LoVo (cell line): ENCODE measurements at places on chromosomes 1 and 21.

- peak; percentile 2 for DNase-seq
These were observed 184.8 kb downstream of the BRINP2 start for GRCh38 chr1:177355575-177355974.

DNA sequence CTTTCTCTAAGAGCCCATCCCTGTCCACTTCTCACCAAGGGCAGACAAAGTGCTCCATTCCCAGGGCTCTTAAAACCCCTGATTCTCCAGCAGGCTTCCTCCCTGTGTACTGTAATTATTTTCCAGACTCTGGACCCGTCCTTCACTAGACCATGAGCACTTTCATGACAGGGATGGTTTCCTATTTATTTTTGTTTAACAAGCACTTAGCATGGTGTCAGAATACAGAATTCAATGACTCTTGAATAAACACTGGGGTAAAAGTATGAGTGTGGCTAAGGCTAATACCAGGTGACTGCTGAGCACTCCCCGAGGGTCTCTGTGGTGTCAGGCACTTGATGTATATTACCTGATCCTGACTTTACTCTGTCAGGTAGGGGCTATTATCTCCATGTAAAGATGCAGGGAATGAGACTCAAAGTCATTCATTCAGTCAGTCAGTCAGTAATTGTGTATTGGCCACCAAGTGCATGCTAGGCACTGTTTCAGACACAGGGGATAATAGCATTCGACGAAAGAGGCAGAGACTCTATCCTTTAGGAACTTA, 47.2 kb downstream of the C1orf21 start:
- no peak for DNase-seq

- no peak for DNase-seq
These were observed at the start of gene ASAP3 for GRCh38 chr1:23483321-23484252. Gene ASAP3, minus strand, starts transcription at chr1:23484179. Its CDS starts 46 bp downstream, at chr1:23484133.

- no peak for DNase-seq
These were observed 92.9 kb downstream of the KIF14 start for GRCh38 chr1:200527670-200528069.

DNA sequence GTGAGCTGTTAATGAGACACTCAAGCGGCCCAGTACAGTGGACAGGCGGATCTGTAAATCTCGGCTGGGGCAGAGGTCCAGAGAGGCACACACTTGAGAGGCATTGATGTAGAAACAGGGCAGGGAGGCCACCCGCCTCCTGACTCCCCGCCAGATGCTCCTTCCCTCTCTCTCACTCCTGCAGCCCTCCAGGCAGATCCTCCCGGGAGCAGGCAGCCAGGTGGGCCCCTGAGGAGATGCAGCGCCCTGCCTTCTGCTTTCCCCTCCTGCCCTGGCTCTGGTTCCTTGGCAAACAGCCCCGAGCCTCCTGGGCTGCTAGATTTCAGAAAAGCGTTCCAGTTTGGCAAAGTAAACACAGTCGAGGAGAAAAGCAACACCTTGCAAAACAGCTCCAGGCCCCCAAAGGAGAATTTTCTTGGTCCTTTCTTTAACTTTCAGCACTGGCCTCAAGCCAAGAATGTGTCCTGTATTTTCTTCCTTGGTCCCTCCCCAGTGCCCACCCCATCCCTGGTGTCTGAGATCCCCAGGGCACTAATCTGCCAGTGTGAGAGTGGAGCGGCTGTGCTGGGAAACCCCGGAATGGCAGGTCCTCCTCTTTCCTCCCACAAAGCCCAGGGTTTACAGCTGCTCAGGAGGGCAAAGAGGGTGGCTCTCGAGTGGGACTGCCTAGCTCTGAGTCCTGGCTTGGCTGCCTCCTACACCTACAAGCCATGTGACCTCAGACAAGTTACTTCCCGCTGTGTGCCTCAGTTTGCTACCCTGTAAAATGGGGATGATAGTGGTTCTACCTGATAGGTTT, 29.4 kb upstream of the IFNLR1 start:
- no peak for DNase-seq

DNA sequence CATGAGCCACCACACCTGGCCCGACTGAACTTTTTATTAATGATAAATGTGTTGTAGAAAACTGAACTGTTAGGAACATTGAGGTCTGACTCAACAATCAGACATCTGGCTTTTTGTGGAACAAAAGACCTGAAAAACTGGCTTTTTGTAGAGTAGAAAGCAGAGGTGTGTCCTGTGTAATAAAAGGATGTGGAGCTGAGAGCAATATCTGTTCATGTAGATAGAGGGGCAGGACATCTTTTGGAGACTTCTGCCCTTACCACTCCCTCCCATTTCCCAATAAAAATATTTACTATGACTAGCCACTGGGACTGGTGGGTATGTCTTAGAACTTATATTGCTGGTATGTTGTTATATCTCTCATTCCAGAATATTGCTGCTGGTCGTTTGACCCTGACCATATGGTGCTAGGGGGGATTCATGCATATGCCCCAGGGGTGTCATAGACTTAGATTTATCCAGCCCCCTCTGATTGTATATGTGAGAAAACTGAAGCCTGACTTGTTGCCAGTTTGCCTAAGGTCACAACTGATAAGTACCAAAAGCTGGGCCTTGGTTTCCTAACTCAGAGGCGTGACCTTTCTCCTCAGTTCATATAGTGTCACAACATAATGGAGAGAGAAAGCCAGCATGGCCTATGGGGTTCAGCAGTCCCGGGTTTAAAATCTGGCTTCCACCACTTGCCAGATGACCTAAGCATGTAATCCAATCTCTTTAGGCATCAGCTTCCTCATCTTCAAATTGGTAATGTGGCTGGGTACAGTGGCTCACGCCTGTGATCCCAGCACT, 33.5 kb upstream of the PIGV start:
- no peak for DNase-seq

- DNase-seq: no peak
These were observed 357.8 kb upstream of the SGIP1 start for GRCh38 chr1:66176012-66176715.

DNA sequence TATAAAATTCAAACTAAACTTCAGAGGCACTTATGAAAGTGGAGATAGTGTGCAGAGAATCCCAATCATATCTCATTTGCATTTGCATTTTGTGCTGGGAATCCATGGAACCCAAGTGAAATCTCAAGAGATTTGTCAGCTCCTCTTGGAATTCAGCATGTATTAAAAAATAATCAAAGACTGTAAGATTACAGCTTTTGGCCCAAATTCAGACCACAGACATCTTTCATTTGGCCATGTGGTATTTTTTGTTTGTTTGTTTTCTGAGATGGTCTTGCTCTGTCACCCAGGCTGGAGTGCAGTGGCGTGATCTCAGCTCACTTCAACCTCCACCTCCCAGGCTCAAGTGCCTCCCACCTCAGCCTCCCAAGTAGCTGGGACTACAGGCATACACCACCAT, 3.8 kb upstream of the CACYBP start:
- DNase-seq: no peak

- no peak for DNase-seq
These were observed 31.5 kb upstream of the MAP10 start for GRCh38 chr1:232773752-232774151.

- no peak for DNase-seq
These were observed 18.4 kb downstream of the MATN1 start for GRCh38 chr1:30704765-30705509.

DNA sequence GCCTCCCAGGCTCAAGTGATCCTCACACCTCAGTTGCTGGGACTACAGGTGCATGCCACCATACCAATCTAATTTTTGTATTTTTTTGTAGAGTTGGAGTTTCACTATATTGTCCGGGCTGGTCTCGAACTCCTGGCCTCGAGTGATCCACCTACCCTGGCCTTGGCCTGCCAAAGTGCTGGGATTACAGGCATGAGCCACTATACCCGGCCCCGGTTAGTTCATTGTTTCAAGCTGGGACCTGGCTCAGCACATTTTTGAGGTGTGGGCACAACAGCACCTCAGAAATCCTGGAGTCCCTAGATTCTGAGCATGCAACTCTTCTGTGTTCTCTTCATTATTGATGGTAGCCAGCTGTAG, 21.3 kb downstream of the SH2D2A start:
- no peak for DNase-seq

GRCh38 chr1:175717610-175718540, 25.5 kb downstream of the TNR start:
- no peak for DNase-seq

DNA sequence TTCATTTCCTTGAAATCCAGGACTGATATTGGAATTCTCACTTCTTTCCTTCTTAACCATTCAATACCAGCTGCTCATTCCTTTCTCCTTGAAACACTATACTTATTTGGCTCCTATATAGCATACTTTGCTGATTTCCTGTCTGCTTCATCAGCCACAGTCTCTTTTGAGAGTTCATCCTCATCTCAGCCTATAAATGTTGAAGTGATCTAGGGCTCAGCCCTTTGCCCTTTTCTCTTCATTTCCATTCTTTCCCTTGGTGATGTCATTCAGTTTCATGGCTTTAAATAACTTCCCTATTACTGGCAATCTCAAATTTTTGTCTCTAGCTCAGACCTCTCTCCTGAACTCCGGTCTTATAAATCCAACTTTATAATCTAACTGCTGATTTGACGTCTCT, 24.1 kb upstream of the RABGAP1L start:
- no peak for DNase-seq

DNA sequence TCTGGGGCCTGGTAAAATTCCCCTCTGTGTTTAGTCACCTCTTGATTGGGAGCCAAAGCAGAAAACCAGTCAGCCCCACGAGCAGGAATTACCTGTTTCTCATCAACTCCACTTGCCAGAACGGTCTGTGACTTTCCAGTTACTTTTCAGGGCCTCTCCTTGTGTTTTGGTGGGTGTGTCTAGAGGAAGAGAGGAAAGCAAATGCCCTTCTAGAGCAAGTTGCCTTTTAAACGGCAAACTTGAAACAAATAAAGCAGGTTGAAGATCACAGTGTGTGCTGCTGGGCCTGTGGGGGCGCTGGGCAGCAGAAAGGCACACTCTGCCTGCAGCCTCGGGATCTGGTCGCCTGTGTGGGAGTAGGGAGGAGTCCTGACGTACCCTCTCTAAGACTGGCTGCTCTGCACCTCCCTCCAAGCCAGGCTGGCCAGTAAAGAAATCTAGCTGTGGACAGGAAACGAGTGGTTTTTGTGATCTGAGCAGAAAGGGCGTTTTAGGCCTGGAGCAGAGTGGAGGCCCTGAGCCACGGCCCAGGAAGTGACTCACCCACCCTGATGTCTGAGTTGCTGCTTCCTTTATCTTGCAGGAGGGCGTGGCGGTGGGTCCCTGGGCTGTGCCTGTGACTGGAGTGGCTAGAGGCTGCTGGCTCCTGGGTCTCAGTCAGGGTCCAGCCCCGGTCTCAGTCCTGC, 11.1 kb upstream of the S100A11 start:
- peak; percentile 97 for DNase-seq

- DNase-seq: no peak
These were observed 8.0 kb upstream of the FOXJ3 start for GRCh38 chr1:42343049-42343448.

DNA sequence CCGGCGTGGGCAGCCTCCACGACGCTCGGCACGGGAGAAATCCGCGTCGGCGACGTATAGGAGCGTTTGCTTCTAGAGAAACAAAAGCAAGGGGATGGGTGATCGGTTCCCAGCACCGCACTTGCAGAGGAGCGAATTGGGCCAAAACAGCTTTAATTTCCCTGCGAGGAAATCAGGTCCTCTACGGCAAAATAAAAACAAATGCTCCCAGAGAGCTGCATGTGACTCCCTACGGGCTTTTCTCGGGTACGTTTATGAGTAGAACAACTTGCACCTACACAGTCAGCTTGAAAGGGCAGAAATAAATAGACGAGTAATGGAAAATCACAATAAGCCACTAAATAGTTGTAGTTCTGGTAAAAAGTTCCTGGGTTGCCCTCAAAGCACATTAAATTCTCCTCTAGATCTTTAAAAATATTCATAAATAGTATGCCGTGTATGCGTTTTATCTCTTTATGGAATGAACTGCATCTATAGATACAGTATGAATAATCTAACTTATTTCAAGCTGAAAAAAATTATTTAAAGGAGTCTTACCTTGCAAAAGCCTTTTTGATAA, 1.2 kb downstream of the NHLH2 start:
- no peak for DNase-seq

DNA sequence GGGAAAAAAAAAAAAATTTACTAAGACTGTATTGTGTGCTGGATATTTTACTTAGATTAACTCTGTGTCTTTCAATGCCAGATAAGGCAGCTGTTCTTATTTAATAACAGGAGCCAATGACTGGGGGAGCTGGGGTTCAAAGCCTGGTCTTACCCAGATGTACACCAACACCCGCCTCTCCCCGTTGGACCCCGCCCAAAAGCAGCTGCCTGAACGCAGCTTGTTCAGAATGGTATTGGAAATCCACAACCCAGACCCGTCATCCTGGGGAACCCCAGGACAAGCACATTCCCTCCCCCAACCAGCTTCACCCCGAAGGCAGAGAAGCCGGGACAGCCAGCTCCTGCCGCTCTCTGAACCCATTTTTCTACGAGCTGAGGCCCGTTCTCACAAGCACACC, 113.6 kb upstream of the TMPRSS2 start:
- DNase-seq: no peak

DNA sequence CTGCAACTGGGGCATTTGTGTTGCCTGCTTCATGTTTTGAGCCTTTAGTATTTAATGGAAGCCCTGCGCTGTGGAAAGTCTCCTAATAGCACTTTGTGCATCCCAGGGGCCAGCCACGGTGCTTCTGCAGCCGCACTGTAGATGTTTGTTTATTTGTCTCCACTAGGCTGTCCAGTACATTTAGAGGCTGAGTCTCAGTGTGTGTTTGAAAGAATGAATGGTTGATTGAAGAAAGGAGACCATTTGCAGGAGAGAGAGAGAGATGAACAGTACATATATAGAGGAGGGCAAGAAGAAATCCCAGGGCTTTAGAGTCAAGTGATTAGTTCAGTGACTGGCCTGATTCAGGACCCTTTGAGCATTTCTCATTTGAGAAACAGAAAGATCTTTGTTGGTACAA, 33.9 kb downstream of the MPZL1 start:
- no peak for DNase-seq

DNA sequence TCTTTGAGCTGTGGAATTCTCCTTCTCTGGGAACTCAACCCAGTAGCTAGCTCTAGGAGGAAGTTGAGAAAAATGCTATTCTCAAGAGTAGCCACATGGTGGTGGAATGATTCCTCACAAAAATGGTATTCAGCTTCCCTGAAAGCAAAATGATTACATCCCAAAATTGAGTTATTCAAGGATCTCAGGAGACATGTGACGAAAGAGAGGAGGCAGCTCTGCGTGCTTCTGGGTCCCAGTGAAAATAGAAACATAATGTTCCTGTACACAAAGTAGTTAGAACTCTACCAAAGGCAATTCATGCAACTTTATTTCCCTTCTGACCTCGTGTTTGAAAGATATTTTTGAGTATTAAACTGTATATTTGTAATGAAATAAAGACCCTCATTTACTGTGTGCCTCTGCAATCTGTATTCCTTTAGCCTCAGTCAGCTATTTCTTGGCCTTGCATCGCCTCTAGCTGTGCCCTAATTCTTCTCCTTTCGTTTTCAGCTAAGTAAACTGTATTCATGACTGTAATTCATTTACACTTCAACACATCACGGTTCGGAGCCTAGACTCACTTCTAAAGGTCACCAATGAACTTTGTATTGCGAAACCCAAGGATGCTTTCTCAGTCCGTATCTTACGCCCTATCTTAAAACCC, 167.3 kb downstream of the FASLG start:
- peak; percentile 63 for DNase-seq

DNA sequence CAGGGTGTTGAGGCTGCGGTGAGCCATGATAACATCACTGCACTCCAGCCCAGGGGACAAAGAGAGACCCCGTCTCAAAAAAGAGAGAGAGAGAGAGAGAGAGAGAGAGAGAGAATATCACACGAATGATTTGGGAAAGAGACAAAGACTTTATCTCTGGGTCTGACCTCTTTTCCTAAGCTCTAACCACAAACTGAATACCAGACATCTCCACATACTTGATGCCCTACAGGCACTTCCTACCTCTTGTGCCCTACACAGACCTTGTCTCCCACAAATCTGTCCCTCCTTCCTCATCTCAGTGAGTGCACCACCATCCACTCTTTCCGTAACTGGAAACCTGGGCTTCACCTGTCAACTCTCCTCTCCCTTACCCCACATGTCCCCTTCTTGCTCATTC, 27.0 kb upstream of the PTCH2 start:
- DNase-seq: no peak
